Fibroblast of the conjunctiva (primary cell): ENCODE measurements at places on chromosomes 11 and 22.

GRCh38 chr11:62127426-62127825 is 3.6 kb downstream of the INCENP start:
- DNase-seq = no peak

- no peak for DNase-seq
Observed at GRCh38 chr11:4677948-4678347, 19.7 kb downstream of the OR51E2 start.

- no peak for DNase-seq
Observed at GRCh38 chr11:44654596-44654995, 72.2 kb upstream of the TSPAN18 start.

DNA sequence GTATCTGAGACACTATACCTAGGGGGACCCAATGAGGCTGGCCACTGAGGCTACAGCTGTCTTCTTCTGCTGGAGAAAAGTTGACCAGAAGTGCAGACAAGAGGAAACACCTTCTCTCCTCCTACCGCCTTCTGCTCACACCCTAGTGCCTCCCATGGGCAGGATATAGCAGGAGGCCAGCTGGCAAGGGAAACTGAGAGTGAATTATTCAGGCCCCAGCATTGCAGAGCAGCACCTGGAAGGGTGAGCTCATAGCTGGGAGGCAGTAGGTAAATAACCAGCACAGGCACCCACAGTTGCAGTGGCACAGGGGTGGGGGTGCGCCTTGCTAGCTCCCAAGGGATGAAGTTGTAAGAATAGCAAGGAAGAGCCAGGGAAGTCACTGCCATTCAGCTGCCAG is 267.4 kb upstream of the NCAM1 start:
- DNase-seq = no peak
